ENCODE measurements at places on chromosomes 12 and 14. TPM values are rescaled to one million over a fixed set of nuclear protein-coding genes. Genes with fewer than 3 reads are reported as not detected.

DNA sequence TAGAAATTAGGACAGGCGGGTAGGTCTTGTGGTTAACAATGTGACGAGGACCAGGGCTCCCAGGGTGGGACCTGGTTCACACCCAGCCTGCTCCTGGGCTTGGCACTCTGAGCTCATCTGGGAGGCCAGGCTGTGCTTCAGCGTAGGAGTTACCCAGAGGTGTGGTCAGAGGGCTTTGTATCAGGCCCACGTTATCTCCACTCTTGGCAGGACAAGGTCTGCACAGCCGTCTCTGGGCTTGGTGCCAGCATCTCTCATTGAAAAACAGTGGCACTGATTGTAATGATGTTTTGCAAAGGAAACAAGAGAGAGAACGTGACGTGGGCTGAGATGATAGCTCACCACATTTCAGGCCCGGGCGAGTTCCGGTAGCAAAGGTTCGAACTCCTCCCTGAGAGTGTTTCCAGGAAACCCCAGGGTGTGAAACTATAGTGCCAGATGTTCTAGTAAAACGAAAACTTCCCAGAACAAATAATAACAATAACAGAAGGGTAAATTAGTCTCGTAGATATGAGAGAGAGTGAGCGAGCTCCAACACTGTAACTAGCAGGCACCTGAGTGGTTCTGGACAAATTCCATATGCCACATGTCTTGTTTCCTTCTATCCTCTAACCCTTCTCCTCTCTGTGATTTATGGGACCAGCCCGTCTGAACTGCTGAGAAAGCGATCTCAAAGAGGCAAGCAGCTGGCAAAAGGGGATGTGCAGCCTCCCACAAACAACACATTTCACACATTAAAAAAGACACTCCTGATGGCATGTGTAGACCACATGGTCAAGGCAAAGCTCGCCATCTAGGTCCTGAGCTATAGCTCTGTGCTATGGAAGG, 227.3 kb downstream of the KTN1 start:
- no peak overlapping the region for H3K4me3 ChIP-seq
- DNase-seq, result peak; percentile 90
- H3K27me3 ChIP-seq, result no peaks in the 10 kb centered on the region
- peaks cover 24% of the 10 kb centered on the region for H3K4me1 ChIP-seq

DNA sequence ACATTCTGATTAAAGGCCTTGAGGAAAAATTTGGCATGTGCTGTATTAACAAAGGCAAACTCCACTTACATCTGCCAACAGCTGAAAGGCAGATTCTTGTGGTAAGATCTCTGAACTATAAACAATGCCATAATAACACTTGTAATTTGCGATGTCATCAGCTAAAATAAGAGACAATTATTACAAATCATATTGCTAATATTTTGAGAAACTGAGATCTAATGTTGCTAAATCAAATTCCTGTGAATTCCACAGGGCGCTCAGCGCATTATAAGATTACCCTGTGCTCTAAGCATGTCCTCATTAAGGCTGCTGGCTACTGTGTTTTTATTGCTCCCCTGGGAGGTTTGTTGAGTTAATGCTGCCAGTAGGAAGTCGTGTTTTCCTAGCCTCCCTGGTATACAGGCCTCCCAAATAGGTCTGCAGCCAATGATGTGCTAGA, 244.8 kb downstream of the DACT1 start:
- no peaks in the 10 kb centered on the region for H3K36me3 ChIP-seq
- no peak for DNase-seq
- no peak overlapping the region for H3K27ac ChIP-seq
- H3K27me3 ChIP-seq, result no peaks in the 10 kb centered on the region

DNA sequence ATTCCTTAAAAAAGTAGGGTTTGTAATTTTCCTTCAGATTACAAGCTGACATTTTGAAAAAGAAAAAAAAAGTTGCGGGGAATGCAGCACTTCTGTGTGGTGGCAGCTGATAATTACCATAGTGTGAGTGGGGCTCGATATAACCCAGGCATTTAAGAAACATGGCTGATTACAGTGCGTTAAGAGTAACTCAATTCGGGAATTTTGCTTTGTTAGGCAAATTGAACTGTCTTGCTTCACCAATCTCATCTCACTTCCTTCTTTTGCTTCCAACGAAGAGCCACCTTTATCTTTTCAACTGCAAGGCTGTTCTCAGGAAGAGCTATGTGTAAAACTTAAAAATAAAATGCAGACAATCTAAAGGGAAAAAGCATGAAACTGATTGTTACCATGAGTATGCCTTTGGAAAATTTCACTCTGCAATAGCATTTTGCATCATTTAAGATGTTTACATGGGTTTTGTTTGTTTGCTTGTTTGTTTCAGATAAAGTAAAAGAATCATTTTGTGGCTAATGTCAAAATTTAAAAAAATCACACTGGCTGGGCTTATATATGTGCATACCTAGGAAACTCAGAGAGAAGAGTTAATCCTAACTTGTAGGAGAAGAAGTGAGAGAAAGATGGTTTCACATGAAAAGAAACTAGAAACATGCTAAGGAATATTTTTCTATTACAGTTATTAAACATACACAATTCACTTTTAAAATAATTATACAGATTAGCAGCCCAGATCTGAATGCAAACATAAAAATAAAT, 295.9 kb upstream of the ATP2B1 start:
- H3K4me1 ChIP-seq, result no peaks in the 10 kb centered on the region
- no peak overlapping the region for H3K4me3 ChIP-seq
- H3K27me3 ChIP-seq, result no peaks in the 10 kb centered on the region
- no peak overlapping the region for H3K27ac ChIP-seq

- no peaks in the 10 kb centered on the region for H3K36me3 ChIP-seq
- no peak overlapping the region for H3K27ac ChIP-seq
- no peak overlapping the region for H3K4me3 ChIP-seq
These were observed 23.2 kb upstream of the PTGDR start for GRCh38 chr14:52244328-52244727.

DNA sequence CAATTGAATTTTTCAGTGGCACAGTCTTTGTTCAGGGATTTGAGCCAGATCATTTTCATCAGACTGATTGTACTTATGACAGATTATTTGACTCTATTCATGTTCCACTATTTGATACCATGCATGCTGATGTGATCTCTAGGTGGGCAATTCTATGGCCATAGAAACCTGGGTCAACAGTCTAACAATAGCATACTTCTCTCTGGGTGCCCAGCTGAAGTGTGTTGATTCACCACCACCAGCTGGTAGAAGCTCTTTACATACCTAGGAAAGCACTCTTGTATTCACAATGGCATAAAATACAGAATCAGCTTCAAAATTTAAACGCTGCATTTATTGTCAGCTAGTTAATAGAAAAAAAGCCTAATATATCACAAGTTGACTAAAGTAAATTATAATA, 90.2 kb upstream of the TMTC2 start:
- DNase-seq, result no peak
- H3K27me3 ChIP-seq, result no peaks in the 10 kb centered on the region
- H3K4me3 ChIP-seq, result no peak overlapping the region
- no peaks in the 10 kb centered on the region for H3K36me3 ChIP-seq
- no peaks in the 10 kb centered on the region for H3K4me1 ChIP-seq
- no peak overlapping the region for H3K27ac ChIP-seq

- H3K27me3 ChIP-seq, result no peaks in the 10 kb centered on the region
- no peaks in the 10 kb centered on the region for H3K36me3 ChIP-seq
- H3K4me1 ChIP-seq, result peaks cover 2% of the 10 kb centered on the region
- H3K4me3 ChIP-seq, result no peak overlapping the region
- no peak overlapping the region for H3K27ac ChIP-seq
- DNase-seq, result no peak
These were observed 102.5 kb upstream of the DIO2 start for GRCh38 chr14:80313806-80314205.

- DNase-seq, result no peak
- H3K36me3 ChIP-seq, result peaks cover 68% of the 10 kb centered on the region
- H3K27me3 ChIP-seq, result no peaks in the 10 kb centered on the region
- no peaks in the 10 kb centered on the region for H3K4me1 ChIP-seq
These were observed 19.9 kb downstream of the SEC23A start for GRCh38 chr14:39083127-39083526.

DNA sequence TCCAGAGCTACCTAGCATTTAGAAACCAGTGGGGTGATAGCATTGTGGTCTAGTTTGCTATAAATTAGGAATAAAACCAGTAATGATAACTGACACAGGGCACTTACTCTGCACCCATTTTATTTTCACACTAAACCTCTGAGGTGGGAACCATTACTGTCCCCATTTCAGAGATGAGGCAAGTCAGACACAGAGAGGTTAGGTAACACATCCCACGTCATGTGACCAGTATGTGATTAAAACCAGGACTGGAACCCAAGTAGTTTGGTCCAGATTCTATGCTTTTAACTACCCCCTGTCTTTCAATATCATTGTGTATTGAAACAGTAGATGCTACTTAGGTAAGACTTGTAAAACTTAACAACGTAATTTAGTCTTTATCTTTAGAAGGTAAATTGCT, 110.2 kb downstream of the PLXNC1 start:
- no peak overlapping the region for H3K4me3 ChIP-seq
- H3K27me3 ChIP-seq, result no peaks in the 10 kb centered on the region
- H3K27ac ChIP-seq, result no peak overlapping the region
- H3K4me1 ChIP-seq, result peaks cover 22% of the 10 kb centered on the region
- no peak for DNase-seq

DNA sequence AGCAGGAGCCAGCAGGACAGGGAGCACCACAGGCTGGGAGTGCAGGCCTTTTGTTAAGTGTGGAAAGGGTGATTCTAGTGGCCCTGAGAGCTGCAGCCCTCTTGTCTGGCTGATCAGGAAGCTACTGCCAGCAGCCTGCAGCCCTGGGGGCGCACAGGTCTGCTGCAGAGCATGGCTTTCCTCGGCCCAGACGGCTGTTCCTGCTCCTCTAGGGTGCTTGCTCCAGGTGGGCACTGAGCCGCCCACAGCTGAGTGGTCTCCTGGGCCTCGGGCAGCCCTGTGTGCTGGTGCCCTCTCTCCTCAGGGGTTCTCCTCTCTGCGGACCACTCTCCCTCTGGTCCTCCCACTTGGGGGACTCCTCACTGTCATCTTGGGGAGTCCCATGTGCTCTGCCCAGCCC, 18.9 kb downstream of the CCDC88C start:
- H3K27me3 ChIP-seq, result peaks cover 3% of the 10 kb centered on the region
- no peak for DNase-seq
- H3K27ac ChIP-seq, result no peak overlapping the region
- no peak overlapping the region for H3K4me3 ChIP-seq
- peaks cover 42% of the 10 kb centered on the region for H3K4me1 ChIP-seq

GRCh38 chr14:61213920-61214319, 67.2 kb downstream of the TMEM30B start:
- no peak overlapping the region for H3K27ac ChIP-seq
- peaks cover 3% of the 10 kb centered on the region for H3K4me1 ChIP-seq
- no peak overlapping the region for H3K4me3 ChIP-seq
- H3K27me3 ChIP-seq, result no peaks in the 10 kb centered on the region
- DNase-seq, result no peak
- H3K36me3 ChIP-seq, result no peaks in the 10 kb centered on the region

DNA sequence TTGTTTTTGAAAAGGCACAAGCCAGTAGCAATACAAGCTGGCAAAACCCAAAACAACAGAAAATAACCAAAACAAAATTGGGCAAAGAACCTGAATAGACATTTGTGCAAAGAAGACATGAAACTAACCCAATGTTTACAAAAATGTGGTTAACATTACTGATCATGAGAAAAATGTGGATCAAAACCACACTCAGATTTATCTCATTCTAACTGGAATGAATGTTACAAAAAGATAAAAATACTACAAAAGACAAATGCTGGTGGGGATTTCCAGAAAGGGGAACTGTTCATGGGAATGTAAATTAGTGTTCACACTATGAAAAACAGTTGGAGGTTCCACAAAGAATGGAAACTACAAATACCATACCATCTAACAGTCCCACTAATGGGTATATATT, 26.6 kb downstream of the ASCL4 start:
- DNase-seq, result no peak
- H3K36me3 ChIP-seq, result no peaks in the 10 kb centered on the region

GRCh38 chr14:95293449-95293848, 26.3 kb downstream of the CLMN start:
- H3K36me3 ChIP-seq, result no peaks in the 10 kb centered on the region
- peaks cover 15% of the 10 kb centered on the region for H3K4me1 ChIP-seq

GRCh38 chr12:71046215-71046614, 111.6 kb downstream of the TSPAN8 start:
- H3K4me3 ChIP-seq, result no peak overlapping the region
- H3K4me1 ChIP-seq, result peaks cover 8% of the 10 kb centered on the region
- H3K27me3 ChIP-seq, result no peaks in the 10 kb centered on the region
- peak overlapping the region; percentile 33 for H3K27ac ChIP-seq

- peaks cover 33% of the 10 kb centered on the region for H3K4me1 ChIP-seq
- H3K27me3 ChIP-seq, result no peaks in the 10 kb centered on the region
- no peaks in the 10 kb centered on the region for H3K36me3 ChIP-seq
These were observed 48.2 kb downstream of the SPPL3 start for GRCh38 chr12:120855823-120856588.

- H3K27ac ChIP-seq, result no peak overlapping the region
- H3K36me3 ChIP-seq, result no peaks in the 10 kb centered on the region
- peaks cover 37% of the 10 kb centered on the region for H3K4me1 ChIP-seq
- no peak overlapping the region for H3K4me3 ChIP-seq
These were observed 5.8 kb downstream of the NUMB start for GRCh38 chr14:73452341-73453186.

- no peaks in the 10 kb centered on the region for H3K27me3 ChIP-seq
- H3K4me1 ChIP-seq, result peaks cover 38% of the 10 kb centered on the region
- peaks cover 7% of the 10 kb centered on the region for H3K36me3 ChIP-seq
- DNase-seq, result no peak
These were observed 1.6 kb downstream of the OAS3 start for GRCh38 chr12:112939761-112940381.

- no peaks in the 10 kb centered on the region for H3K27me3 ChIP-seq
- no peaks in the 10 kb centered on the region for H3K4me1 ChIP-seq
- H3K36me3 ChIP-seq, result no peaks in the 10 kb centered on the region
These were observed 32.8 kb downstream of the ABCD2 start for GRCh38 chr12:39586816-39587215.

DNA sequence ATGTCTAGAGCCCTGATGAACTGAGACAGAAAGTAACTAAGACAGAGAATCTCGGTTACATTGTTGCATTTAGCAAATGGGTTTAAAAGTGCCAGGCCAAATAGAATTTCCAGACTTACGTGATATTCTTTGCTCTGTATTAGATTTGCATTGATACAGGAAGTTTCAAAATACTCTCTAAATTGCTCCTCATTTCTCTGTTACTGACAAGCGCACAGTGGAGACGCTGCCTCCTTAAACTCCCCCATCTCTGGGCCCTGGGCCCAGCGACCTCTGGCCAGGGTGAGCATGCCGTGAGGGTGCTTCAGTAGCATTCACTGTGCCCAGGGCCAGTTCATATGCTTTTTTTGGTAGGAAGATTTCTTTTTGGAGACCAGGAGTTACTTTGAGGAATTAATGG, 22.9 kb upstream of the EVL start:
- no peak for DNase-seq
- H3K27me3 ChIP-seq, result no peaks in the 10 kb centered on the region
- no peaks in the 10 kb centered on the region for H3K4me1 ChIP-seq
- H3K36me3 ChIP-seq, result no peaks in the 10 kb centered on the region

Gene C14orf39
- not detected for total RNA-seq

Gene AMDHD1
- 1.5 TPM for total RNA-seq

Gene TWF1
- total RNA-seq, result 63.8 TPM

Gene SLC17A8
- total RNA-seq, result not detected

Gene SPTB
- total RNA-seq, result 2.4 TPM

Gene FKBP4
- total RNA-seq, result 57.9 TPM

Gene KRT72
- total RNA-seq, result 19.2 TPM

Gene ZFYVE1
- total RNA-seq, result 42.9 TPM

Gene SELPLG
- total RNA-seq, result 2.7 TPM

Gene GALNT8
- total RNA-seq, result 0.34 TPM

Gene HRK
- not detected for total RNA-seq

Data from suprapubic skin (tissue), 4 donors.